ENCODE measurements at places on chromosomes 13 and 19. TPM values are rescaled to one million over a fixed set of nuclear protein-coding genes. Genes with fewer than 3 reads are reported as not detected.

Gene LGALS16
- total RNA-seq = not detected

Gene LCP1
- total RNA-seq = 62.1 TPM

Gene OBI1
- 8.9 TPM for total RNA-seq

Gene ZNF844
- 11.6 TPM for total RNA-seq

Gene SF3A2
- 28.8 TPM for total RNA-seq

Gene ADGRE3
- total RNA-seq = 0.27 TPM

Gene ADAMTSL5
- total RNA-seq = 18.9 TPM

Gene TSKS
- 1.1 TPM for total RNA-seq

Gene ELAVL1
- total RNA-seq = 68.3 TPM

Measured in left cardiac atrium (tissue), 4 donors.